ENCODE measurements at places on chromosomes 12 and 14.

GRCh38 chr12:72509891-72510290 lies 237.7 kb downstream of the TRHDE start:
- DNase-seq: no peak

DNA sequence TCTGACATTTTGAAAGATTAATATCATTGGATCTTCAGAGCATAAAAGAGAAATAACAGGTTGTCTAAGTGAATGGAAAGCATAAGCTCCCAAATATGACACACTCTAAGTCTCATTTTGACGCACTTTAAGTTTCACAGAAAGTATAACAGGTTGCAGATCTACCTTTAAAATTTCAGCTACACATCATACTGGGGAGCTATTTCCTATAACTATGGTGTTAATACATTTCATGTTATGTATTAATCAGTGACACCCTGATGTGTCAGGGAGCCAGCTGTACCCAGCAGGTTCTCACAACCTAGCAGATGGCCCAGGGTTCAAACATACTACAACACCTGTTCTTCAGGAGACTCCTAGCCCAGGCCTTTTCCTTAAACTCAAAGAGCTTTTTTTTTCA lies 31.1 kb upstream of the TMX1 start:
- peak; percentile 94 for DNase-seq

- peak; percentile 13 for DNase-seq
These were observed 10.0 kb upstream of the DDX47 start for GRCh38 chr12:12803186-12803585.

GRCh38 chr12:22275843-22276242 lies 58.7 kb downstream of the ST8SIA1 start:
- no peak for DNase-seq

- DNase-seq: no peak
These were observed 5.3 kb downstream of the PHB2 start for GRCh38 chr12:6965026-6965661.

DNA sequence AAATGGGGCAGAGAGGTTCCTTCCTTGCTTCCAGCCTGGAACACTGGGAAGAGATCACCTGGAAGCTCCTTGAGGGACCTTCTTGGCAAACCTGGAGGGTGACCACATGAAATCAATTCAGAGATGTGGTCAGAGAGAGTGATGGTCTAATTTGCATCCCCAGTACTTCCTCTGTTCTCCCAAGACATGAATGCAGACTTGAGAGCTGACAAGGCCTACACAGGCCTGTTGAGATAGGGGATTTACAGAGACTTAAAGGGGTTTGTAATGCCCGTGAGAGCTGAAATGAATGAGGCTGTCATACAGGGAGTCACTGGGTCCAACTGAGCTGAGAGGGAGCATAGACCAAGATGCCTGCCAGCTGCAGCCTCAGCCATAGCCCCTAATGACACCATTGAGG lies 45.1 kb downstream of the TMX1 start:
- DNase-seq: no peak

DNA sequence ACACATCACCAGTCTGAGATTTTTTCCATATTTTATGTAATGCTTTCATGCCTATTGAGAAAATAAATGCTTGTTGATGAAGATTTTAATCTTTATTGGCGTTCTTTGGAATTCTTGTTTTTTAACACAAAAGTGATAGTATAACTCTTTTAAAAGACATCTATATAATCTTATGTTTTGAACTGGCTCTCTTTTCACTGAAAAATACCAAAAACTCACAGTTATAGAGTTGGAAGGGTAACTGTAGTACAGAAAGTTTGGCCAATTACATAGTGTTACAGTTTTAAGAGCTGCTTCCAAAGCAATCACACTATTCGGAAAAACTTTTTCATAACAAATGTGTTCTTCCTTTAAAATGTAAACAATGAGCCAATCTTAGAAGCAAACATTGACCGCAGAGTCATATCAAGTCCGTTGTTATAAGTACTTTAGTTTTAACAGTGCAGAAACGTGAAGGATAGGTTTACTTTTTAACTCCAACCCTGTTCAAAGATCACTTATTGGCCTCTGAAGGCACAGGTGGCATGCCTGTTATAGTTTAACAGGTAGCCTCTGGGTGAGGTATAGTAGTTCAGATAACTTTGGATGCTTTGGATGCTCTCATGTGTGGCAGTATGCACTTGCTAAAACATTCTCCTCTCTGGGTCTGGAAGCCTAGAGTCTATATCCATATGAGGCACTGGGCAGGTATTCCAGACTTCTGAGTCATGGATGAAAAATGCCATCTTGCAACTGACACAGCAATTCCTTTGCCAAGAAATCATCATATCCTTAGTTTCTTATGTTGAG lies 12.1 kb upstream of the NTN4 start:
- no peak for DNase-seq

DNA sequence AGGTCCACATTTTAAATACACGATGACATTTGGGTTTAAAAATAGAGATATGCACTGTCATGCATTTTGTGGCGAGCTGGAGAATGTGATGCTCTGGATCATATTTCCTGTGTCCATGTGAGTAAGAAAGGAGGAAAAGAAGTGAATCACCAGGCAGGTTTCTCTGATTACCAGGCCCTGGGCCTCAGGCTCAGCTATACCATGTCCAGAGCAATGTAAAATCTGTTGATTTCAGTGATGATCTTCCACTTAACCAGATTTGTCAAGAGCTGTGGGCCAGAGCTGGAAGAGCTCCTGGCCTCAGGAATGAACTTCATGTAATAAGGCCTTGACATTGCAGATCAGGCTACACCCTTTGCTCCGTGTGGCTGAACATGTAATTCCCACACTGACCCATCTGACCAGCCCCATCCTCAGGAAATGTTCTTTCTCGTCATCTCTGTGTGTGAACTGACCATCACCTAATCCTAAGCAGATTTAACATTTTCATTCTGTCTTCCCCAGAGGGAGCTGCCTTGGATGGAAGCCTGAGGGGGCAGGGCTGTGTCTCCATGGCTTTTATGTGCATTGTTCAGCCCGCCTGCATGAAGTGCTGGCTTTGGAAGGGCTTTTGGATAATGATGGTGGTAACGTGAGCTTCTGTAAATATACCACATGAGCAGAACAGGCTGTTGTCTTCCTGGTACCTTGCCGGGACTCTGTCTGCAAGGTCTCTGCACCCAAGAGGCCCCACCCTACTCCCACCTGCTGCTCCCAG lies 54.5 kb downstream of the CRACR2A start:
- DNase-seq: peak; percentile 61

DNA sequence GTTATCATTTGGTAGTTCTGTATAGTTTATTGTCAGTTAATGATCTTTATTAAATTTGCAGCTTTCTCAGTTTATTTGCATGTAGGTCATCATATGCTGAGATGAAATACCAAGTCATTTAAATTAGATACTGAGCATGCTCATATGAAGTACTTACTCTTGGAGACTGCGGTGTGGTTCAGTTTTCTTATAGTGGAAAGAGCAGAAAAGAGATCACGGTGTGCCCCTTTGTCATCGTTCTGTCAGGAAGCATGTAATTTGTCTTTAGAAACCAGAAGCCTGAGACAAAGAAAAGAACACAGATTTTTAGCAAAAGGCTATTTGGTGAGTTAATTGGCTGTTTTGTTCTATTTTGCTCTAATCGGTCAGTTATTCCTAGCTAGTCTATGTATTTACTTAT lies 75.6 kb downstream of the PLEKHA5 start:
- DNase-seq: no peak

DNA sequence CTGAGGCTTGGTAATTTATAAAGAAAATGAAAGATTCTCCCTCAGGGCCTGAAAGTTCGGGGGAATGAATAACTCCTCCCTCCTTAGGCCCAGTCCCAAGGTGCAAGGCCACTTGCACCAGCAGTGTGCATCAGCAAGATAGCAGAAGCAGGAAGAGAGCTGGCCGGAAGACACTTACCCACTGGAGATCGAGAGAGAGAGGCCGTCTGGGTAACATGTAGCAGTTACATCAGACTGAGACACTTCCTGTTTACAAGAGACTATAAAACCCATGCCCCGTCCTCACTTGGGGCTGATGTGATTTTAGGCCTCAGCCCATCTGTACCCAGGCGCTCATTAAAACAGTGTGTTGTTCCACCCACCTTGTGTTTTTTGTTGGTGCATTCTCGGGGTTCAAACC lies 85.2 kb downstream of the TMTC3 start:
- DNase-seq: no peak

GRCh38 chr12:113643177-113643974 lies 171.7 kb upstream of the LHX5 start:
- no peak for DNase-seq

GRCh38 chr12:91065396-91065795 lies 7.6 kb upstream of the KERA start:
- DNase-seq: no peak

DNA sequence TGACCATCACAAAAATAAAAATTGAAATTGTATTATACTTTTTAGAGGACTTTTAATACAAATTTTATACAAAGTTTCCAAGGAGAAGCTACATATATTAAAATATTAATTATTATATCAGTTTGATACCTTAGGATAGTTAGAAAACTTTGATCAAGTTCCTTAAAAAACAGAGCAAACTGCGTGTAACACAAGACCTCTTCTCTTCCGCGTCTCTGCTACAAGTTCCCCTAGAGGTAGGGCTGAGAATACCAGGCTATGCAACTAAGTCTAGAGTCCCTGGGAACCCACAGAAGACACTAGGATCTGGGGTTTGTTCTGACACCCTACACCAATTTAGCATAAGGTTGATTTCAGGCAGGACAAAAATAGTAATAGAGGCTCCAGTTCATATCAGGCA lies 319.0 kb downstream of the FOXG1 start:
- no peak for DNase-seq

DNA sequence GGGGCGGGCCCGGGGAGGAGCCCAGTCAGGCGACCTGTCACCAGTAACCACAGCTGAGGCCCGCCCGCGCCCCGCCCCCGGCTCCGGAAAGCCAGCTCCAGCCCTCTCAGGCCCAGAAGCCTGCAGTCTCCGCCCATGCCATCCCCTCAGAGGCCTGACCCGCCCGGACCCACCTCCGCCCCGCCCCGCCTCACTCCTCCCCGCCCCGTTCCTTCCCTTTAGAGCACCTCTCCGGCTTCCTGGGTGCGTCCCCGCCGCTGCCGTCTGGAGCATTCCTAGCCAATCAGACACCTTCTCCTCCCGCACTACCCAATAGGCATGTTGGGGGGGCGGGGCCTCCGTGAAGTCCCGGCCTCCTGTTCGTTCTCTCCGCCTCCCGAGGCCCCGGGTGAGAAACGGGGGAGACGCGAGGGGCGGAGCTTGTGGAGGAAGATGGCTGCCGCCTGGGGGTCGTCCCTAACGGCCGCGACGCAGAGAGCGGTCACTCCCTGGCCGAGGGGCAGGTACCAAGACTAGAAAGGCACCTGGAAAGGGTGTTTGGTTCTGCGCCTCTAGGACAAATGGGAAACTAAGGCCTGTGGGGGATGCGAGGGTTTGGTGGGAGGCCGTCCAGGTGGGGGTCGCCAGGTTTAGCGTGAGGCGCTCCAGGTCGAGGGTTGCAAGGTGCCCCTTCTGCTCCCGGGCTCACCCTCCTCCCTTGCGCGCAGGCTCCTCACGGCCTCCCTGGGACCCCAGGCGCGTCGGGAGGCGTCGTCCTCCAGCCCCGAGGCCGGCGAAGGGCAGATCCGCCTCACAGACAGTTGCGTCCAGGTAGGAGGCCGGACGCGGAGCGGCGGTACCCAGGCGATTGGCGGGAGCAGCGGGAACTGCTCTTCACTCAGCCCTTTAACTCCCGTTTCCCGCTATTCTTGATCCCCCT lies at the start of gene ISCA2:
Gene ISCA2 (plus strand): TSS at position 423 of the 919 bp plus-strand sequence. CDS start 10 bp downstream, at position 433.
- peak; percentile 97 for DNase-seq

- DNase-seq: no peak
These were observed 76.6 kb downstream of the SSPN start for GRCh38 chr12:26271889-26272492.

- DNase-seq: no peak
These were observed 17.1 kb downstream of the ACTN1 start for GRCh38 chr14:68961781-68962584.

Data from SHP77 treated with DMSO at 0.1 percent for 48 hours (cell line).